Mesenchymal stem cell (in vitro differentiated cells and primary cell): ENCODE measurements at places on chromosomes 3 and 15.

DNA sequence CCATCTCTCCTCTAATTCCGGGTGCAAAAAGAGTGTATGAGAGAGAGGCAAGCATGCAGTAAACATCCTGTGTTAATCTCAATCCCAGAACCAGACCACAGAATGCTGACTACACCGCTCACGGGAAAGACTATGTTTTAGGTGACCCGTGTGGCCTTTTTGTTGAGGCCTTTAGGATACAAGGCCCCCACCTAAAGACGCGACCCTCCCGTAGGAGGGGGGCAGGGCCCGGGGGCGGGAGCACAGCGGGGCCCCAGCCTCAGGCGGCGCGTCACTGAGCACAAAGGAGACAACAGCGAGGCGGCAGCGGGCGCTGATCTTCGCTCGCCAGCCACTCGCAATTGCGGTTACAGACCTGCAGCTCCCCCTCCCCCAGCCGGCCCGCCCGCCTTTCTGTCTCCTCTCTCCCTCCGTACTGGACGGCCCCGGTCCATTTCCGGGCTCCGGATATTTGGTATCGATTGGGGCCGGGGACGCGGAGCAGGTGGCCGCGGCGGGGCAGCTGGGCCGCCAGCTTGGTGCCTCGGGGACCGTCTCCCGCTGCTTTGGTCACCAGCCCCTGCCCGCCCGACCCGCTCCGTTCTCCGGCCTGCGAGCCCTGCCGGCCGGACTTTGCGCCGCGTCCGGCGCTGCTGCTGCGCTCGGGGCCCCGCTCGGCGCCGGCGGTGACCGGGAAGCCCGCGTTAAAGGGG is at the start of gene CCDC50:
Gene CCDC50 (plus strand): TSS at position 433 of the 692 bp plus-strand sequence. CDS start 281 bp downstream, outside the sequence.
- peak; percentile 81 for DNase-seq

DNA sequence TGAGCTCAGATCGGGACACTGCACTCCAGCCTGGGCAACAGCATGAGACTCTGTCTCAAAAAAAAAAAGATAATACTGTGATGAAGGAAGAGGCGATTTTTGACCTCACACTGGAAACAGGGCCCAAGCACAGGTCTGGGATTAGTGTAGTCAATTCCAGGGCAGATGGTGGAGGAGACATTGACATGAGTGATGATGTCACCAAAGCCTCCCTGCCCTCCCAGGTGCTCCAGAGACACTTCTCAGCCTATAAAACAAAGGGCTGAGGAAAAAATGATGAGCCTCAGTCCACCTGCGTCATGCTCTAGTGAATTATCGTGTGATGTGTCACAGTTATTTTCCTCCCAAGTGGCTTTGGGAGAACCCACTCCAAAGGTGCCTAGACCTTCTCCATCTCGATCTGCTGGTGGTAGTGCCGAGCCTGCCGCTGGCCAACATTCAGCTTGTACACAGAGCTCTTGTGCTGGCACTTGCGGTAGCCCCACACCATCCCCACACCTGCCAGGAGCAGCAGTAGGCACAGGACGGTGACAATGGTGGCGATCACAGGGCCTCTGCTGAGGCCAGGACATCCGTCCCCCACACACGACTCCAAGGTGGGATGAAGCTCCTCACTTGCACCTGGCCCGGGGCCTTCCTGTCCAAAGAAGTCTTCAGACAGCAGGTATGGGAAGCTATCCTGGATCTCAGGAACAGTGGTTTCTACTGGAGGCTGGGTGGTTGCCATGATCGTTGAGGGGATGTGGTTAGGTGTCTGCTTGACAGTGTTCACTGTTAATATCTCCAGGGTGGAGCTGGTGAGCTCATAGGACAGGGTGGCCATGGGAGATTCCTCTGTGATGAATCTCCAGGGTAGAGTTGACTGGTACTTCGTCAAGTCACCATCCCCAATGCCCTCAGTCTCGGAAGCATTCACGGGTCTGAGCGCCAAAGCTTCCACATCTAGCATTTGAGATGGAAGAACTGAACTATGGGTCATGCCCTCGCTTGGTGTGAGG is 38.8 kb downstream of the CRTAP start:
- no peak for DNase-seq

DNA sequence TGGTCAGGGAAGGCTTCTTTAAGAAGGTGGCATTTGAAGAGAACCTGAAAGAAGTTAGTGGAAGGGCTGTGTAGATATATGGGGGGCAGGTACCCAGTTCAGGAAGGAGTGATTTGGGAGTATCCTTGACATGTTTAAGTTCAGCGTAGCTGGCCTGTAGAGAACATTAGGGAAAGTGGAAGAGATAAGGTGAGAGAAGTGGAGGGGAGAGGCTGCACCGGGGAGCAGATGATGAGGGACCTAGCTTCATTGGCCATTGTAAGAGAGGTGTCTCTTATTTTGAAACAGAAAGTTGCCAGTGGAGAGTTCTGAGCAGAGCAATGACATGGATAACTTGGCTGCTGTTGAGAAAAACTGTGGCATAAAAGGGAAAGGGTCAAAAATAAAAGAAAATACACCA is 44.6 kb upstream of the MME start:
- no peak for DNase-seq

GRCh38 chr3:194323785-194324735 is 27.1 kb downstream of the CPN2 start:
- peak; percentile 83 for DNase-seq

- peak; percentile 68 for DNase-seq
These were observed at the start of gene FSTL1 for GRCh38 chr3:120450600-120451271. Gene FSTL1 (minus strand): TSS chr3:120450992. CDS start chr3:120450746, 246 bp downstream.

DNA sequence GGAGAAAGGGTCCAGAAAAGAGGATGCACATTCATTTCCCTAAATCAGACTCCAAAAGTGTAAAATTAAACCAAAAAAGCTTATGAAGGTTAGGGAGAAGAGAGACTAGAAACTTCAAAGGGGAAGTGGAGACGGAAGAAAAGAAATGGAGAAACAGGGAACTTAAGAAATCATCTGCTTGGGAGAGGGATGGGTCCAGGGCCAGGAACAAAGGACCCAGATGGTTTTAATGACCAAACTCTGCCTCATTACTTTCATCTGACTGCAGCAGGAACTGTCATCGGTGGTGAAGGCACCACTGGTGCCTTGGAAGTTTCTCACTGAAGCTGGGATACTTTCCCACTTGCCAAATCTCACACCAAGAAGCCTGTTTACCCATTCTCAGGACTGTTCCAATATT is 70.5 kb upstream of the SLC4A7 start:
- DNase-seq, result no peak

- no peak for DNase-seq
These were observed 45.8 kb upstream of the NTRK3 start for GRCh38 chr15:88302373-88302772.

GRCh38 chr15:28974142-28974541 is 88.4 kb downstream of the APBA2 start:
- DNase-seq, result no peak

DNA sequence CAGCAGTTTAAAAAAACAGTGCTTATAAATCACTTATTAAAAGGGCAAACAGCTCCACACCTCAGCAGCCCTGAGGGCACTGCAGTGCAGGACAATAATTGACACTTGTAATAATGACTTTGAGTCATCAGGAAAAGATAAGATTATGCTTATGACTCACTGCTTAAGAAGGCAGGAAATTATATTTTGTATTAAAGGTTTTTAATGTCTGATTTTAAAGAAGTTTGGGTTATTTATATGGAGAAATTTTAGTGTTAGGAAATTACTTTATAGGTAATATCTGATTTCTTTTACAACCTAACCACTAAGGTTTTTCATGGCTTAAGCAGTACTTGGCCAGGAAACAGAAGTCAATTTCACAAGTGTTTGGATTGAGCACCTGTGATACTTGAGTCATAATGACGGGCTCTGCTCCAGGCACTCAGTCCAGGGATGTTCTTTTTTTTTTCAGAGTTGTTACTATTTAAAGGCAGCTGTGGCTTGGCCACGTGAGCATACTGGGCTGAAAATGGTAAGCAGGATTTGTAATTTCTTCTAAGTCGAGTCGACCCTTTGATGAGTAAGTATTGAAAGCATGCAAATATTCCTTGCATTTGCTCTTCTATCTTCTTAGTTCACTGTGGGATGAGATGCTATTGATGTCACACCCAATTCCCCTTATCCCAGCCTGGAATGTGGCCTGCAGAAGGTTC is 21.6 kb upstream of the SLC6A20 start:
- peak; percentile 94 for DNase-seq

- peak; percentile 30 for DNase-seq
These were observed 60.0 kb downstream of the NR1I2 start for GRCh38 chr3:119841808-119842471.
